ENCODE measurements at places on chromosomes 6 and 20. TPM values are rescaled to one million over a fixed set of nuclear protein-coding genes. Genes with fewer than 3 reads are reported as not detected.

The APOM gene
- polyA plus RNA-seq: 40.7 TPM

The CPXM1 gene
- polyA plus RNA-seq: 82.5 TPM

The GSTA4 gene
- polyA plus RNA-seq: 88.4 TPM

The CCN2 gene
- 300 TPM for polyA plus RNA-seq

DNA sequence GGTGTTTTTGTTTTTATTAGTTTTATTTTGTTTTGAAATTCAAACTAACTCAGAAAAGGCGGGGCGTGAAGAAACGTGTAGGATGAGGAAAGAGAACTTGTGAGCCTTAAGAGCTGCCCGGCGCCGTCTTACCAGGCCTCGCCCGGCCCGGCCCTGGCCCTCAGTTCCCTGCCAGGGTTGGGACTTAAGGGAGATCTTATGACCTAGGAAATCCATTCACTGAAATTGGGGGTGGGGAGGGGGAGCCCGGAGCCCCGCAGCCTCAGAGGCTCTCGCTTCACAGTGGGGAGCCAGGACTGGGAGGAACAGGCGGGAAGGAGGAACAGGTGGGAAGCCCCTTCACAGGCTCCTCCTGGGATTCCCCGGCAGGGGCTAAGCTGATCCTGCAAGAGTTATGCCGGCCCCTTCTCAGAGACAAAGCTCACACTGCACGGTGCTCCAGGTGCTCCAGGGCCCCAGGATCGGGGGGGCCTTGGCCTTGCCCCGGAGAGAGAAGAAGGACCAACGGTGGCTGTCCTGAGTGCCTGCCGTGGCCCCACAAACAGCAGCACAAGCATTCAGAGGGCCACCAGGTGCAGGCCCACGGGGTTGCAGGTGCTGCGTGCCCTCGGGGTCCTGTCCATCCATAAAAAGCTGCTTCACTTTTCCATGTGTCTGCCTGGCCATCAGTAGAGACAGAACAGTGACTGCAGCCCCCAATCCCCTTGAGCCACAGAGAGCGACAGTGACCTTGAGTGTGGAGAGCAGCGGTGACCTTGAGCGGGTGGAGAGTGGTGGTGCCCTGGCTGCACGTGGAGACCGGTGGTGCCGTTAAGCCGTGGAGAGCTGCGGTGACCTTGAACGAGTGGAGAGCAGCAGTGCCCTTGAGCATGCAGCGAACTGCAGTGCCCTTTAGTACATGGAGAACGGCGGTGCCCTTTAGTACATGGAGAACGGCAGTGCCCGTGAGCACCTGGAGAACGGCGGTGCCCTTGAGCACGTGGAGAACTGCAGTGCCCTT is 152.7 kb downstream of the DLL1 start:
- no peak for DNase-seq

DNA sequence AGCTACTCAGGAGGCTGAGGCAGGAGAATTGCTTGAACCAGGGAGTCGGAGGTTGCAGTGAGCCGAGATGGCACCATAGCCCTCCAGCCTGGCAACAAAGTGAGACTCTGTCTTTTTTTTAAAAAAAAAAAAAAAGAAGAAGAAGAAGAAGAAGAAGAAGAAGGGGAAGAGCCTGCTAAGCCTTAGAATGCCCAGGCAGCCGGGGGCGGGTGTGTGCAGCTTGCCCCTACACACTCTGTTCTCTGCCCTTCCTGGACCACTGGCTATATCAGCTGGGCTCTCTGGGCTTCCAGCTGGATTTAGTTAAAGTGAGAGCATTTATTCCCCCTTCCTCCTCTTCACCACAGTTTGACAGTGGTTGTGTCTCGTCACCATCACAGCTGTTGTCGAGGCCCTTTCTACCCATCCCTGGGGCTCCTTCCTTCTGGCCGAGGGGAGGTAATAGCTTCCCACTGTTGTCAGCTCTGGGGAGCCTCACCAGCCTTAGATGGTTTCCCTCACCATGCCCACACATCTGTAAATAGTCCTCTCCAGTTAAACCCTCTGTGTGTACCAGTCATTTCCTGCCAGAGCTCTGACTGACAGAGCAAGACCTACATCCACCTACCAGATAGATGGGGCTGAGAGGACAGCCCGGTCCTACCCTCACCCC is 77.6 kb downstream of the TRERF1 start:
- no peak for DNase-seq

DNA sequence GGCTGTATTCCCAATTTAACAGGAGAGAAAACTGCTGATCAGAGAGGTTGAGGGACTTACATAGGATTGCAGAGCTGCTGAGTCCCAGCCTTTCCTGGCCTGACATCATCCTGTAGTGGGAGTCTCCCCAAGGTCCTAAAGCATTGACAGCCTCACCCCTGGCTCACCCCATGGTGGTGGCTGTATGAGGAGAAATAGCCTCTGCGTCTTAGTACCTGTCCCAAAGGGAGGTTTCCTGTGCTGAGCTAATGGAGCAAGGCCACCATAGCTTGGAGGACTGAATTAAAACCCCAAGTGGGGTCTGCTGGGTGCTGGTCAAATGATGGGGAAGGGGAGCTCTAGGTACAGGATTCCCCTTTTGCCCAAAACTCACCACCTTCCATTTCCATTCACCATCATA is 525.1 kb downstream of the CDH26 start:
- no peak for DNase-seq

DNA sequence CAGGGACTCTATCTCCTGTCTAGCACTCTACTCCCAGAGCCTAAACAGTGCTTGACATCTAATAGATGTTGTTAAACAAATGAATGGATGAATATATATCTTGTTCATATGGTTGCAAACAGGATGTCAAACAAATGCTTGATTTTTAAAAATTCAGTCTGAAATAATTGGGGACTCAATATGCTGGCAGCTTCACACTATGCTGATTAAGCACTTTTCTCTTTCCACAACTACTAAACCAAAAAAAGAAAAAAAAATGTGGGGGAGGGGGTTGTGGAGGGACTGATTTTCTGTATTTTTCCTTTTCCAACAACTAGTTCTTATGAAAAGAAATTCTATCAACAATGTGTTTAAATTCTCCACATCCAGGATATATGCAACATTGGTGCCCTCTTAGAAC is 42.9 kb downstream of the SF3B5 start:
- no peak for DNase-seq

GRCh38 chr6:128241216-128241615 is 279.2 kb downstream of the PTPRK start:
- DNase-seq: no peak

- peak; percentile 53 for DNase-seq
Observed at GRCh38 chr6:38909015-38909730, 139.4 kb upstream of the GLP1R start.

- no peak for DNase-seq
Observed at GRCh38 chr20:46995561-46996142, 101.0 kb downstream of the EYA2 start.

GRCh38 chr6:21118216-21118780 is 475.3 kb upstream of the SOX4 start:
- no peak for DNase-seq

DNA sequence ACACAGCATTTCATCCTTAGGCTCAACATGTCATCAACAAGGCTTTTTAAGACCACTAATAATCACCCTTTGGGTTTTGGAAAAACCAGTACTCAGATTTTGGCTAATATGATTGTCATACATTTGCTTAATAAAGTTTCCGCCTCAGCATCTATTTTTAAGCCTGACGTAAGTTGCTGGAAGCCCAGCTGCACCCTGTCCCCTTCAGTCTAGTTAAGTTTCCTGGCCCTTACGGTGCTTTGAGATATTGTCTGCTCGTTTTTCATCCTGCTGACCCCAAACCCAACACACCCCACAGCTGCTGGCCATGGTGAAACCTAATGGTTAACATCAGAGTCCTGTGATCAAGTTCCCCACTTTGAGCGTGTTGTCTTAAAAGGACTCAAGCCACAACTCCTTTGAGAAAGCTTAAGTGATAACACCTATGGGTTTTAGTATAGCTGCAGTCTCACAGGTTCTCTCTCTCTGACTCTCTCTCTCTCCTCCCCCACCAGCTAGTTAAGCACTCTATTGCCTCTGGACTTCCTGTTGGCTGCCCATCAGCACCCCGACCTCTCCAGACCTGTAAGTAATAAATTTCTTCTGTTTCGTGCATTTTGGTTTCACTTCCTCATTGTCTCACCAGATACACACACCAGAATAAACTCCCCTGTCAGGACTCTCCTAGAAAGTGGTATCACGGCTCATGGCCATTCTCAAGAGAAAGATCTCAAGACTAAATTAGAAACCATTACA is 802.0 kb downstream of the C6orf118 start:
- no peak for DNase-seq

- no peak for DNase-seq
Observed at GRCh38 chr20:1741309-1742048, 83.9 kb upstream of the SIRPG start.

Data from hepatocyte (in vitro differentiated cells).